Amygdala (tissue), 56 donors: ENCODE measurements at places on chromosomes 1 and 21.

GRCh38 chr1:32400876-32401631, 6.8 kb upstream of the BSDC1 start:
- DNase-seq: peak; percentile 55

- no peak for DNase-seq
These were observed 37.3 kb upstream of the SIPA1L2 start for GRCh38 chr1:232667094-232667777.

DNA sequence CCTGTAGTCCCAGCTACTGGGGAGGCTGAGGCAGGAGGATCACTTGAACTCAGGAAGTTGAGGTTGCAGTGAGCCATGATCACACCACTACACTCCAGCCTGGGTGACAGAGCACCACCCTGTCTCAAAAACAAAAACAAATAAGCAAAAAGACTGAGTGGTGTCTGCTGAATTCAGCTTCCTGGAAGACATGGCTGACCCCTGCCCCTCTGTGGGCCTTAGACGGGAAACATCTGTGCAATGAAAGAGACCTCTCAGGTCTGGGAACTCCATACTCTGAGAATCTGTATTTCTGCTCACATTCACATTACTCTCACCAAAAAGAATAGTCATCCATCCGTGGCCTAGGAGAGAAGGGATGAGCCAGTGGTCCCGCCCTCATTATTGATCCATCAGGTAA, 2.0 kb downstream of the HTR1D start:
- no peak for DNase-seq

- no peak for DNase-seq
These were observed 76.6 kb downstream of the ADCY10 start for GRCh38 chr1:167837326-167837725.

DNA sequence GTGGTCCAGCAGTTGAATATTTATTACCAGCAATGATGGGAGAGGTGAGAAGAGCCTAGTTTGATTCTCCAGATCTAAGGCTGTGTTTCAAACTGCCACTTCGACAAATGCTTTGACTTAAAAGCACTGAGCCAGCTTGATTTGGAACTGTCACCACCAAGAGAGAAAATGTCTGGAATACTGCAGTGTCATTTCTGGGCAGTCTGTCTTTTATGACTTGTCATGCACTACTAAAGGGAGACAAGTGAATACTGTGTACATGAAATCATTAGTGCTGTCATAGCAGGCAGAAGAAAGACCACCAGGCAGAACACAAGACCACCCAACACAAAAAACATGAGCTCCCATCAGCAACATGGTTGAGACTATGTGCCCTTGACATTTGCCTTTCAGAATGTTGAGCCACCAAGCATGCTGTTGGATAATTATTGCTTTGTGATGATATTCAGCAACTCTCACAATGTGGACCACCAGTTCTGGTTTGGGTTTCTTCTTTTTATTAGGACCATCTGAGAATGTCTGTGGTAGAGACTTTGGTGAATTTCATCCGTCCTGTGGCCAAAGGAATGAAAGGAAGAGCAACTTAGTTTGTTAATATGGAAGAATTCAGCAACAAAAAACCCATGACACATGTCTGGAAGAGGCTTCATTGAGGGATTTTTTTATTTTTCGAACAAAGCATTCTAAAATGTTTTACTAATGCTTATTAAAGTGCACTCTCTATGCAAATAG, 125.8 kb downstream of the NTMT2 start:
- no peak for DNase-seq

DNA sequence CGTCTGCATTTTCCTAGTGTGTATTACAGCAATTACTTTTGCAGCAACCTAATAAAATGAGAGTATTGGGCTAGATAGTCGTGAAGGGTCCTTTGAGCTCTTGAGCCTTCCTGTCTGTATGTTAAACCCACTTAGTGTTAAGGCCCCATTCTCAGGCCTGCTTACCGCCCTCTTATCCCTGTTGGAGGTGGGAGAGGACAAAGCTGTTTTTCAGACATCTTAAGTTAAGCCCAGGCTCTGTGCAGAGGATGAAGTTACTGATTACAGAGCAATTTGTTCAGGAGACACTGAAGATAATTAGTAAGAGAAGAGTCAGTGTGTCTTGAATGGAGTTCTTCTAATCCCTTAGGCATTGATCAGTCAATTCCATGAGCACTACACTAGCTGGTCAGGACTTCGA, 114.6 kb downstream of the UCK2 start:
- DNase-seq: no peak

DNA sequence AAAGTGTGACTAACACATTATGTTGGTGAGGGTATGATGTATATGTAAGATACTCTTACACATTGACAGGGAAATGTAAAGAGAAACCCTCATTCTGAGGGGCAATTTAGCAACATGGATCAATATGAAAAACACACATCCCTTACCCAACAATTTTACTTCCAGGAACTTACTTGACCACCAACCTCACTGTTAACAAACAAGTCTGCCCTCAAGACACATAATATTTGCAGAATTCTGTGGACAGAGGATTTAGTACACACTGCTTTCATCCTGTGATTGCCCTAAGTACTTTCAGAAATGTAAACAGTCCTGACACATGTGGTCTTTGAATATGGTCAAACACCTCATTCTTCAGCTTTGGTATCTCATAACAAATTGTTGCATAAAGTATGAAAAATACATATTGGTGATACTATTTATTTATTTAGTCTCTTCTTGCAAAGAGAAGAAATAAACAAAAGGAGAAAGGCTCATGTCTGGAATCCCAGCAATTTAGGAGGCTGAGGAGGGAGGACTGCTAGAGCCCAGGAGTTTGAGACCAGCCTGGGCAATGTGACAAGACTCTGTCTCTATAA, 6.9 kb downstream of the USP48 start:
- no peak for DNase-seq

- no peak for DNase-seq
These were observed 282.3 kb downstream of the TTLL7 start for GRCh38 chr1:83716641-83717040.

DNA sequence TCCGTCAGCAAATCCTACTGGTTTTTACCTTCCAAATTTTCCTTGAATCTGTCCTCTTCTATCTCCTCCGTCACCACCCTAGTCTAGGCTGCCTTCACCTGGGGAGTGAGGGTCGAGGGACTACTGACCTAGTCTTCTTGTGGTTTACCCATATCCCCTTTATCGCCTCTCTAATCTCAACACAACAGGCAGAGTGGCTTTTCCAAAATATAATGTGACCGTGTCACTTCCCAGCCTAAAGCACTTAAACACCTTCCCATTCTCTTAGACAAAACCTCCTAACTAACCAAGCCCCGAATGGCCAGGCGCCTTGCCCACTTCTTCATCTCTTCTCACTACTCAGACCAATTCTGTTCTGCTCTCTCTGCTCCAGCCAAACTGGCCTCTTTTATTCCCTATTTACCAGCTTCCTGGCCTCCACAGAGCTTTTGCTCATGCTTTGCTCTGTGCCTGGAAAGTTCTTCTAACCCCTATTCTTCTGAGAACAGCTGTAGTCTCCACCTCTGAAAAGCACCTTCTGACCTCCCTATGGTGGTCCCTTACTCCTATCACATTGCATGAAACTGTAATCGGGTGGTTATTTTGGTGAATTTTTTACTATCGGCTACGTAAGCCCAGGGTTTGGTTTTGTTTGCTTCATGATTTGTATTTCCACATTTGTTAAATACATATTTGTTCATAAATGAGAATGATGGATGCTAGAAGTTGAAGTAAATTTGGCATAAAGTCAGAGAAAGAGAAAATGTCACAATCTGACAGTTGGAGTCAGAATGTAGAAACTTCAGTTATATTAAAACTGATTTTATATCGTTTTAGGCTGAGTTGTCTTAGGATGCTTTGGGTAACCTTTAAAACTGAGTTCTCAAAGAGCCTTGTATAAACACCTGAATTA, 1.2 kb upstream of the NBPF1 start:
- no peak for DNase-seq

GRCh38 chr1:46613661-46614603, 2.7 kb downstream of the MOB3C start:
- peak; percentile 39 for DNase-seq

DNA sequence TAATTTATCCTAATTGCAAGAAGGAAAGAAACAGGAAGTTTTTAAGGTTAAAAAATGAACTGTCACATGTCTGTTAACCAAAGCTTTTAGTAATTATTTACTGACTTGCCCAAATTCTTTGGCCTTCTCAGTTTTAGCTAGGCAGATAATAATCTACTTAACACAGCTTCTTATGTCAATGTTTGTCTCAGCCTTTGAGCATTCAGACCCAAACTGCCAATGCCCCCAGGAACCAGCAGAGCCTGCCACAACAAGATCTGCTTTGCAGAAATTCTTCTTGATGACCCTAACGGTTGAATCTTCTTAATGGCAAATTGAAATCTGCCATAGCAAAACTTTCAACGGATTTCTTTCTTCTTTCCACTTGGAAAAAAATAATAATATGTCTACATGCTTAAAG, 792.4 kb upstream of the ADGRL2 start:
- no peak for DNase-seq
